ENCODE measurements at places on chromosomes 13 and 19.

DNA sequence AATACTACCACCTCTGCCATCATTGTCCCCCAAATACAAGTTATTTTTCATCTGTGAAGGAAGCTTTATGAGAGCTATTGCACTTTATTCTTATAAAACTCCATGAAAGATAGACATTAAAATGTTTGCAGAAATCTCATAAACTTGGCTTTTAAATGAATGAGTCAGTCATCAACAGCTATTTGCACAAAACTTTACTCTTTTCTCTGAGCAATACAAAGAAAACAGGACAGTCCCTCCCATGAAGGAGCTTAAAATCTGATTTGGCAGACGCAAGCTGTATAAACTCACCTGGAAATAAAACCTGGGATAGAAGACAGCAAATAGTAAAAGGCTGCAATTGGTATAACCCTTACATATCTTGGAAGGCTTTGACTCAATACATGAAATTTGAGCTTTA is 16.6 kb upstream of the RCBTB1 start:
- DNase-seq = no peak

DNA sequence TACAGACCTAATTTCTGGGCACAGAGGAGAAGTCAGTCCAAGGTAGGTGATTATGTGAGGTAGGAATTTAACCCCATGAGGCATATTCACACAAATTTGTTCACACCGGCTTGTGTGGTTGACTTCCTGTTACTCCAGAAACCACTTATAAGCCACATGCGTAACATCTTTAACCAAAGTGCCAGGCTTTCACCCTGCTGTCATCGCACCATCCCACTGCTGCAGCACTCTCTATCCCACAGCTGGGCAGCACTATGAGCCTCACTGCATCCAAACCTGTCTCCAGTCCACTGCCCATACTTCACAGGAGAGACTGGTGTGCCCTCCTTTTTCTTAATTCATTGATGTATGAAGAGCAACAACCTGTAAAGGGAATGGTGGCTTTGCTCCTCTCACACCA is 128.2 kb upstream of the ARGLU1 start:
- DNase-seq = no peak

DNA sequence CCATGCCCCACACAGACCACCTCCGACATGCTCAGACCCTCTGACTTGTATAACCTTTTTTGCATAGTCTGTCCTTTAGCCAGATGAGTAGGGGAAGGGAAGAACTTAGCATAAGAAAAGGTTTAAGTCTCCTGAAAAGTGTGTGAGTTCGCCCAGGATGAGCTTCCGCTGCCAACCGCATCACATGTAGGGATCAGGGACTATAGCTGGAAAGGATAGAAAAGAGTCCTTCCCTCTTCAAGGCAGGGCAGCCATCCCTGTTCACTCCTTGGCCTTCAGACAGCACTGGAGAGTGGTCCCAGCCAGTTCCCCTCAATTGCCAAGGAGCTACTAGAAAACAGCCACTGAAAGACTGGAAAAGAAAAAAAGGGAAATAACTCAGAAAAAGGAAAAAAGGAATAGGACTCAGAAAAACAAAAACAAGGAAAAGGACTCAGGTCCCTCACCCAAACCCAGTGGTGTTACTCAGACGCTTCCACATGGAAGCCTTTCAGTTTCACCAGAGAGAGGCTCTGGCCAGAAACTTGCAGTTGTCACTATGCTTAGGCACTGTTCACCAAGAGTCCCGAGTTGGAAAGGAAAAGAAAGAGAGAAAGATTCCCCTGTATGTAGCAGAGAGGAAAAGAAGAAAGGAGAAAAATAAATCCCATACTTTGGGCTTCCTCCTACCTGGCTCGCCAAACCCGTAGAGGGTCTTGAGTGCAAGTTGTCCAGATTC is 5.6 kb upstream of the TM9SF2 start:
- no peak for DNase-seq

- DNase-seq = no peak
Measured at GRCh38 chr13:104086210-104086609, 1020.0 kb upstream of the SLC10A2 start.

DNA sequence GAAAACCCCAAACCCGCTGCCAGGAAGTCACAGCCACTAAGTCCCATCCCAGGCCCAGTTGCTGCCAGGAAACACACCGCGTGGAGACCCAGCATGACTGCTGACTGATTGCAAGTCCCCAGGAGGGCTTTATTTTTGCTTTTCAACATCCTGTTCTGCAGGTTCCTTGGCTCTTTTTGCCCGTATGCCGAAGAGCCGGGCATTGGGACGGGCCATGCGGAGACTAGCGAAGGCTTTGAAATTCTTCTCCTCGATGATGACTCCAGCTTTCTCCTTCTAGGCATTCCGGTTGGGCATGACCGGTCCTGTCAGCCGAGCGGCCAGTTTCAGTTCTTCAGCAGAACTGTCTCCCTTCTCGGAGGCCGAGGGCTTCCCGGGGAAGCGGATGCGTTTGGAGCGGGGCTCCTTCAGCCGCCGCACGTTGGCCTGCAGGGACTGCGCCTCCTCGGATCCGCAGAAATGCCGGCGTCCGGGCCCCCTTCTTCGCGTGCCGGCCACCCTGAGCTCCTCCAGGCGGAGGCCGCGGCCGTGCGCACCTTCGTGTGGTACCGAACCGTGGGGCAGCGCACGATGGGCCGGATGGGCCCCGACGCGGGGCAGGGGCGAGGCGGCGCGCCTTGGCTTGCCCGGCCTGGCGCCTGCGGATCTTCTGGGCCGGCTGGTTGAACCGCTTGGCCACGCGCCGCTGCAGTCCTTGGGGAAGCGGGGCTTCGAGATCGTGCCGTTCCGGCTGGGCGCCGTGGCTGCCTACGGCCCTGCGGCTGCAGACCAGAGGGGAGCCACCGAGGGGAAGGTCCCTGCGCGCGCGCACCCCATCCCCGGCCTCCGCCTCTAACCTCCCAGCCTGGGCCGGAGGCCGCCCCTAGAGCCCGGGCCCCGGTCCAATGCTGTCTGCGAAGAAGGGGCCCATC is 15.2 kb downstream of the ZSCAN5C start:
- no peak for DNase-seq

GRCh38 chr19:18007917-18008673 is at the start of gene ARRDC2:
ARRDC2 (plus strand) TSS chr19:18008170; CDS start chr19:18008311, 141 bp downstream.
- peak; percentile 86 for DNase-seq

DNA sequence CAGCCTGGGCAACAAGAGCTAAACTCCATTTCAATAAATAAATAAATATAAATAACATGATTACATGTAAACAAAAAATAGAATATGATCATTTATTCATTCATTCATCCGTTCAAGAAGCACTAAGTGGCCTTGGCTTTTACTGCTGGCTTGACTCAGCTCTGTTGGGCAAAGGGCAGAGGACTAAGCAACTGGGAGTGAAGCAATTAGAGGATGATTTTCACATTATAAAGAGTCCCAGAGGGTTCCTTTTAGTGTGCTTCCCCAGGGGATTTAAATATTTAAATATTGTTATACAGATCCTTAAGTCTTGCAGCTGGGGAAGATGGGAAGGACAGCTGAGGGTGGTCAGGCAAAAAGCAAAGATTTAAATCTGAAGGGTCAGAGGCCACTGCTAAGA is 34.9 kb upstream of the FLT1 start:
- no peak for DNase-seq

GRCh38 chr13:48976576-48977285 is 1.0 kb downstream of the FNDC3A start:
- no peak for DNase-seq

DNA sequence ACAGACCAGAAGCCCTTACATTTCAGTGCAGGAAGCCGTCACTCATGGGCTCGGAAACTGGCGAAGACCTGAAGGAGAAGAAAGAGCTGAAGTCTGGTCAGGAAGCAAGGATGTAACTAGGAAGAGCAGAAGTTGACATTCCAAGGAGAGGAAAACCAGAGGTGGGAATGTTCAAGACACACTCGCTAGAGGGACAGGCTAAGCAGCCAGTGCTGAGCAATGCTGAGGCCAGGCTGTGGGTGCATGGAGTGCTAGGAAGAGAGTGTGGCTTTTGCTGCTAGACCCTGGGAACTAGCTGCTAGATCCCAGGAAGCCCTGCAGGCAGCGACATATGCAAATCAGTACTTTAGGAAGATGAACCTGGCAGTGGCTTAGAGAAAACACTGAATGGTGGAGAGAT is 12.1 kb upstream of the URAD start:
- no peak for DNase-seq

DNA sequence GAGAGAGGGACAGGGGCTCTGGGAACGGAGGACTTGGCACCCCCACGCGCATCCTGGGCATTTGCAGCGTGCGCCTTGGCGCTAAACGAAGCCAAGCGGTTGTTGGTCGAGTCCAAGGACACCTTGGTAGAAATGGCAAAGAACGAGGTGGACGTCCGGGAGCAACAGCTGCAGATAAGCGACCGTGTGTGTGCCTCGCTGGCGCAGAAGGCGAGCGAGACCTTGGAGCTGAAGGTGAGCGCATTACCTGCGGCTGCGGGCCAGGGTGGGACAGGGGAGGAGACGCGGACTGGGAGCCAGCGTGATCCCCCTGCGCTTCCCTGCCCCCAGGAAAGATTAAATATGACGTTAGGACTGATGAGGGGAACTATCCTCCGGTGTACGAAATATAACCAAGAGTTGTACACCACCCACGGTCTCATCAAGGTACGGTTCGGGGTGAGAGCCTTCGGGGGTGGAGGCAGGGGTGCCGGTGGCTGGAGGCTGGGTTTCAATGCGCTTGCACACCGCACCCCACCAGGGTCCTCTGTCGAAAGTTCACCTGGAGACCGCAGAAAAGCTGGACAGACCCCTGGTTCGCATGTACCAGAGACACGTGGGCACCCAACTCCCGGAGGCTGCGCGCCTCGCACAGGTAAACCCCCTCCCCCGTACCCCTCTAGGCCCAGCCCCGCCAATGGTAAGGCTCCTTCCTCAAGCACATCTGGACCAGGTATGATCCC is 27.8 kb upstream of the CASP14 start:
- DNase-seq = no peak

- no peak for DNase-seq
Measured at GRCh38 chr13:63288576-63288975, 1872.9 kb upstream of the PCDH20 start.

- DNase-seq = no peak
Measured at GRCh38 chr13:26614721-26615120, 57.2 kb downstream of the WASF3 start.

DNA sequence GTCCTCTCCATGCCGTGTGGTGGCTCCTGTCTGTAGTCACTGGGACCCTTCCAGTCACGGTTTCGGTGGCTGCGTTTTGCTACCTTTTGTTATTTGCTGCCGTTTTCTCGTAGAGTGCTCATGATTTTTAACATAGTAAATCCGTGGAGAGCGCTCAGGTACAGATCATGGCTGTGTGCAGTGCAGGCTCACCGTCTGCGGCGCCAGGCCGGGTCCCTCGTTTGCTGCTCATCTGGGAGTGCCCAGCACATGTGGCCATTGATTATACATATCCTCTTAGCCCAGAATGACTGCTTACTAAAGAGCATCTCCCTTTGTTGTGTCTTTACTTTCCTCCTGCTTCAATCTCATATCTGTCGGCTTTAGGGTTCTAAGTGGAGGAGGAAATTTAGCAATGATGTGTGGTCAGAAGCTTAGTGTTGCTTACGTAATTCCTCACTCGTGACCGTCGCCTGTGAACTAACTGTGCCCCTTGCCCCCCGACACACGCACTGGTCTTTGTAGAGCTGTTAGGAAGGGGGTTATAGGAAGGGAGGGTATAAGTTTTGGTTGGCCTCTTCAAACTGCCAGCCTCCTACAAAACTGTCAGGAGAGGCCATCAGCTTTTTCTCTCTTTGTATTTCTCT is 31.8 kb downstream of the TFDP1 start:
- no peak for DNase-seq

DNA sequence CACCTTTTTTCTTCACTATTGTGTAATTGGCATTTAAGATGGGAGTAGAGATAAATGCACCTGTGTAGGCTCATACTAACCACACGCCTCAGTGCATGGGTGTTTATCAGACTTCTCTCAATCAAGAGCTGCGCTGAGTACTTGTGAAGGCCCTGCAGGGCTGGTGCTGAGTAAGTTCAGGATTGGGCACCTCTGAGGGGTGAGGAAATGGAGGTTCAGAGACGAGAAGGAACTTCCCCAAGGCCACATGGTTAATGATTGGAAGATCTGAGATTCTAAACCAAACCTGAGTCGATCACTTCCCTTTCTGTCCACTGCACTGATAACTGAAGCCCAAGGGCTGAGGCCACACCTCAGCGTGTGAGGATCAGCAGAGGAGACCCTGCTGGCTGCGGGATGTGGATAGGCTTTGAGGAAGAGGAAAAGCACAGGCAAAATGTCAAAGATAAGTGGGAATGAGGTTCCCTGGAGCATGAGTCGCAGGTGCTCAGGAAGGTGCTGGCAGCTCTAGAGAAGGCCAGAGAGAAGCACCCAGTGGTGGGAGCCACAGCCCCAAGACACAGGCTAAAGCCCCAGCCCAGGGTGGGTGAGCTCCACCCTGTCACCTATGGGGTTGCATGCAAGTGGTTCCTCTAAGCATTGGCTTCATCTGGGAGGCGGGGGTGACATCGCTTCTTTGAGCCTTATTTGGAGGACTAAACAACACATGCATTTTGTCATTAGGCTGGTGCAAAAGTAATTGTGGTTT is 32.3 kb upstream of the GJB6 start:
- DNase-seq = no peak

DNA sequence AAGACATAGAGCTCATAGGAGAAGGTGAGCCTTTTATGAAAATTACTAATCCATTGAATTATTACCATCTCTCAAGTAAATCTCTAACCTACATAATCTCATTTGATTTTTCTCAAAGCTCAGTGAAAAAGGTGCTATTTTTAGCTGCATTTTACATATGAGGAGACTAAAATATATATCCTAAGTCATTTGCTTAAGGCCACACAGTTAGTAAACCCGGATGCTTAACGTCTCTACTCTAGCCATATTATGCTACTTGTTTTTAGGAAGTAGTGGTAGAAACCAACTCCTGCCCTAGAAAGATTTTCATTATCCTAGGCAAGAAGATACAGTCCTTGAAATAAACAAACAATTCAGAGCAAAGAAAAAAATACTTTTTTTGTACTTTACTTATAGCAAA is 108.9 kb downstream of the RBM26 start:
- DNase-seq = no peak

GRCh38 chr19:54189145-54189734 is at the start of gene MBOAT7:
MBOAT7 (minus strand) TSS chr19:54189580; CDS start chr19:54188508, 1,072 bp downstream.
- no peak for DNase-seq

DNA sequence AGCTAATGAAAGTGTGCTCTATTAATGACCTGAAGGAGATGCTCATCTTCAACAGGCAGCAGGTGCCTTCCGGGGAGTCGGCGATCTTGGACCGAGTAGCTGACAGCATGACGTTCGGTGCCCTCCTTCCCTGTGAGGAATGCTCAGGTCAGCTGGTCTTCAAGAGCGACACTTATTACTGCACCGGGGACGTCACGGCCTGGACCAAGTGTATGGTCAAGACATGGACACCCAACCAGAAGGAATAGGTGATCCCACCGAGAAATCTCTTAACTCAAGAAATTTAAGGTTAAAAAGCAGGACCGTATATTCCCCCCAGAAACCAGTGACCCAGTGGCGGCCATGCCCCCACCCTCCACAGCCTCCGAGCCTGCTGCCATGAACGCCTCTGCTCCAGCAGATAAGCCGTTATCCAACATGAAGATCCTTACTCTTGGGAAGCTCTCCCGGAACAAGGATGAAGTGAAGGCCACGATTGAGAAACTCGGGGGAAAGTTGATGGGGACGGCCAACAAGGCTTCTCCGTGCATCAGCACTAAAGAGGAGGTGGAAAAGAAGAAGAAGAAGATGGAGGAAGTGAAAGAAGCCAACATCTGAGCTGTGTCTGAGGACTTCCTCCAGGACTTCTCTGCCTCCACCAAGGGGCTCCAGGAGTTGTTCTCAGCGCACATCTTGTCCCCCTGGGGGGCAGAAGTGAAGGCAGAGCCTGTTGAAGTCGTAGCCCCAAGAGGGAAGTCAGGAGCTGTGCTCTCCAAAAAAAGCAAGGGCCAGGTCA is 22.8 kb upstream of the ANKRD10 start:
- DNase-seq = no peak

GRCh38 chr13:99357131-99357596 is 50.0 kb upstream of the GPR183 start:
- DNase-seq = peak; percentile 30
